NCI-H146 (cell line): ENCODE measurements at places on chromosomes 6 and 20.
A peak's percentile ranks its signal among the peaks of the same experiment; 100 is the strongest.

DNA sequence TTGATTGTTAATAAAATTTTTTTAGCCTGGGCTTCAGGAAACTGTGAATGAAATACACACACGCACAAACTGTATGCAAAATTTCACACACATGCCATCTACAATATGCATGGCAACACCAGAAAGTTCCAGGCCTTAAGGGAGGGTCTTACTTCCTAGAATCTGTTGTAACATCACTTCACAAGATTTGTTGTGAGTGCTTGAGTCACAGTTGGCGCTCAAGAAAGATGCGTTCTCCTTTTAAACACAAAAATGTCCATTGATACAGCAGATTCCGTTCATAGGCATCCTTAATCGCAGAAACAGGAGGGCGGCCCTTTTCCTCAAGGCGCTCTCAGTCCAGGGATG, 485 bp upstream of the RTF2 start:
- no peak for DNase-seq

DNA sequence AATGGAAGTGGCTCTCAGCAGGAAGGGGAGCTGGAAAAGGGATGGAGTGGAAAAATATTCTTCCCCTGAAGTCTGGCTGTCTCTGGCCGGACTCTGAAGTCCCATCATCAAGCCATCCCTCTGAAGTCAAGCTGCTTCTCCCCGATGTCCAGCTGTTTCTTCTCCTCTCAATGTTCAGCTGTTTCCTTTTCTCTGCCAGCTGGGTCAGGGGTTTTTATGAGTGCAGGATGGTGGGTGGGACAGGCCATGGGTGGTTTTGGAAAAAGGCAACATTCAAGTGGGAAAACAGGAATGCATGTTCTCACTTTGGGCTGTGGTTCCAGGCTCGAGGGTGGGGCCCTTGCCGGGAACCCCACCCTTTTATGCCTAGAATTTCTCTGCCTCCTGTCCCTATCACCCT, 48.4 kb upstream of the FAM184A start:
- DNase-seq, result no peak

DNA sequence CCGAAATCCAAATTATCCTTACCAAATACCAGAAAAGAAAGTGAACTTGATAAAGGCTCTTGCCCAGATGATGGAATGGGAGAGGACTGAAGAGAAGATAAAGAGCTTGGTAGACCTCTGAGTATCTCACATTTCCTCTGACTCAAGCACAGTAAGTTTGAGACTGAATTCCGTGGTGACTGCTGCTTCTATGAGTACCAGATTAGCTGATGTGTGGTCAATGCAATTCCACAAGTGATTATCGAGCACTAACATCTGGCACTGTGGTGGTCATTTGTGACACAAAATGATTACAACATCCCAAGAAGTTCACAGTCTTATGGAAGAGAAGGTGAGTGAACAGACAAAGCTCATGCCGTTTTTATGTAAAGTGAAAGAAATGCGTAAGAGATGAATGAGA, 2.6 kb upstream of the RPS6KA2 start:
- no peak for DNase-seq

GRCh38 chr20:37559312-37560027, 31.8 kb upstream of the BLCAP start:
- peak; percentile 7 for DNase-seq

DNA sequence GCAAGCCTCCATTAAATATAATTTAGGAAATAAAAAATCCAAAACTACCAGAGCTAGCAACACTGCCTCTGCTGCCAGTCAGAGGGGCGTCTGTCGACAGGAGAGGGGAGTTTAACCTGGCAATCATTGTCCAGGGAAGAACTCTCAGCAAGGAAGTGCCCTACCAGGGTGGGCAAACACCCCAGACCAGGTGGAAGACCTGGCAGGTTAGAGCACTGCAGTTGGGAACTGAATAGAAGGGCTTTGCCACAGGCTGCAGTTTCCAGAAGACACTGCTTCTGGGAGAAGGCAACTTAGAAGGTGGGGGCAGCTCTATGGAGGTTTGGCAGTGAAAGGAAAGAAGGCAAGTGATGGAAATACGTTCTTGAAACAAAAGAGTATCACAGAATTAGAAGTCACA, 11.5 kb downstream of the NAPB start:
- DNase-seq, result no peak
